NCI-H1930 (cell line): ENCODE measurements at places on chromosomes 3 and 15.

DNA sequence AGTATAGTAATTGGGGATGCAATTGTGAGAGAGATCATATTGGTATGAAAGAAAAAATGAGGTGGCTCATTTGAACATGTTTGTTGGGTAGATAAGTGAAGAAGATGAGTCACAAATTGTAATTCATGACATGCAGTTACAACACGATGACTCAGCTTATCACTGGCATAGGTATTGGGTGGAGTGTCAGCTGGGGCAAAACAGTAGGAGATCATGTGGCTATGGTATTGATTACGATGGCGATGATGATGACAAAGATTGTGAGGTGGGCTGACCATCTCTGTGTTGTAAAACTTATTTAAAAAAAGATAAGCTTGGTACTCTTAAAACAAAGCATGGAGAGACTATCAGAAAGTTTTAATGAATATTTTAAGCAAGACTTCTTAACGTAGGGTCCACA is 11.6 kb upstream of the DPH6 start:
- no peak for DNase-seq

GRCh38 chr15:57626713-57627440 is 35.2 kb downstream of the MYZAP start:
- DNase-seq: no peak

- no peak for DNase-seq
Measured at GRCh38 chr15:87753539-87753938, 503.0 kb downstream of the NTRK3 start.

DNA sequence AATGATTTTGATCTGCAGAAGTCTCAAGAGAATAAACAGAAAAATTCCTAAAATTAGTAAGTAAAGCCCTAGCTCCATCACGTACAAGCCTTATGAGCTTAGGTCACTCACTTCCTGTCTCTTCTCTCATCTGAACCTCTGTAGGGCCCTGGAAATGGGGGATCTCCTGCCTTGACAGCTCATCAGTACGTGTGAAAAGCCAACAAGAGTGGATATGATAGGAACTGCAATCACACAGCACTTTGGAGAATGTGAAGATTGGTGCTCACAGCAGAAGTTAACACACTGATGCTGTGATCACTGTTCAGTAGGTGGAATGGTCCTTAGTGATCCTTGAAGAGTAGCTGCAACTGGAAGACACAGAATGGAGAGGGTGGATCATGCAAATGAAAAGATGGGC is 27.8 kb upstream of the ALDH1L1 start:
- no peak for DNase-seq

DNA sequence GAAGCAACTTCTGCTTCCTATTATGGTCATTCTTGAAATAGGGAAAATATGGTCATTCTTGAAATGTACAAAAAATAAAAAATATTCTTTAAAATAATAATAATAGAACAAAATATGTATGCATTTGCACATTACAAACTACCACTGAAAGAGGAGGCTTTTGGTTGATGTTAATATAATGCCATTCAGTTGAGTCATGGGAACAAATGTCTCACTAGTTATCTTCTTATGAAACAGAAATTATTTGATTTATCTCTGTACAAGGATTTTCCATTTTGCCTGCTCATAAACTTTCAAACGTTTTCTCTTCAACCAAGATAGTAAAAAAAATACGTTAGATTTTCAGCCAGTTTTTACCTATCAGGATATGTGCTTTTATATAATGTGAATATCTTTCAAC is 1662.7 kb downstream of the OTOL1 start:
- DNase-seq: no peak

GRCh38 chr3:142152384-142152783 is 3.0 kb upstream of the TFDP2 start:
- peak; percentile 9 for DNase-seq

DNA sequence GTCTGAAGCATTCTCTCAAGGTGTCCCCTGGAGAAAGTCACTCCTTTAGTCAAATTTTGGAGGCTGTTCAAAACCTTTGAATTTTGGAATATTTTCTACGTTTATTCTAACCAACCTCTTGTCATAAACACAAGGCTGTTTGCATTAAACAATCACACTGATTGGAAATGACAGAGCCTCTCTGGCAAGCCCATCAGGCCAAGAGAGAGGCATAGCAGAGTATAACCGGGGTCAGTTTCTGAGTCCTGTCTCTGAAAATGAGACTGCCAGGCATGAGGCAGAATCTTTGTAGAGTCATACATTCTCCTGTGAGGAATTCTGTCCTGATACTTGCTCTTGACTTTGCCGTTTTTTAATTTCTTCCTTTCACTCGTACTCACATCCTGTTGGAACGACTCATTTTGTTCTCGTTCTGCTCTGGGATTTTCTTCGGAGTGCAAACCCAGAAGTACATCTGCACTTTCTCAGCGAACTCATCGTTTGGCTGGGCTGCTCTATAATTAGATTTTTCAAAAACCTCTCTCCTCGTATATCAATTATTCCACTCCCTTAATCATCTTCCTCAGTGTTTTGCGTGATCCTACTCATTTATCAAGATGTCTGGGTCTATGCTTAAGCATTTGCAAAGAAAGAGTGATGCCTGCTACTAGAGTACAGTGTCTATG is 114.2 kb downstream of the AGBL1 start:
- no peak for DNase-seq

DNA sequence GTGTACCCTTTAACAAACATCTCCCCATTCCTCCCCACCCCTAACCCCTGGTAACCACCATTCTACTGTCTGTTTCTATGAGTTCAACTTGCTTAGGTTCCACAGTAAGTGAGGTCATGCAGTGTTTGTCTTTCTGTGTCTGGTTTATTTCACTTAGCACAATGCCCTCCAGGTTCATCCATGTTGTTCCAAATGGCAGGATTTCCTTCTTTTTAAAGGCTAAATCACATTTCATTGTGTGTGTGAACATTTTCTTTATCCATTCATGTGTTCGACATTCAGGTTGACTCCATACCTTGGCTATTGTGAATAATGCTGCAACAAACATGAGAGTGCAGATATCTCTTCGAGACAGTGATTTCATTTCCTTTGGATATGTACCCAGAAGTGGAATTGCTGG is 62.7 kb downstream of the TJP1 start:
- no peak for DNase-seq

DNA sequence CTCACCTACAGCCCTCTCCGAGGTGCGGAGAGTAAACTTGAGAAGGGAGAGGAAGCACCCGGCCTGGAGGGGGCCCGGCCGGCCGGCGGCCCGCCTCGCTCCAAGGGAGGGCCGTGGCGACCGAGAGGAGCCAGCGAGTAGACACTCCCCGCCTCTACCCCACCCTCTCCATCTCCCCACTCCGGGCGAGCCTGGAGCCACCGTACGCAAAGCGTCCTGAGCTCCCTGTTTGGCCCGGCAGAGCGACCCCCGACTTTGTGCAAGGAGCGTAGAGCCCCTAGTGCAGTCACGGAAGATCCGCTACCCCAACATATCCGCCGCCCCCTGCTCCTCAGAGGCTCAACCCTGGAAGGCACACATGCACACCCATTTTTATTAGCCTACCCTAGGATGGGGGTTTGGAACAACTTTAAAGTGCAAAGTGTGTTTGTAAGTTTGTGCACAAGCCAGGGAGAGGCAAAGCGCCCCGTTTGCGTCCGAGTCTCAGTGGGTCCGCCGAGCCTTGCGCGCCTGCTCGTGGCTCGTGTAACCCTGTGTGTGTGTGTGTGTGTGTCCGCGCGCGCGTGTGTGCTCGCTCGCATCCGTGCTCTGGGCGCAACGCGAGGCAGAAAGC is 508 bp upstream of the SMAD6 start:
- DNase-seq: peak; percentile 13

GRCh38 chr3:13566453-13566748 is 17.5 kb downstream of the FBLN2 start:
- DNase-seq: no peak

DNA sequence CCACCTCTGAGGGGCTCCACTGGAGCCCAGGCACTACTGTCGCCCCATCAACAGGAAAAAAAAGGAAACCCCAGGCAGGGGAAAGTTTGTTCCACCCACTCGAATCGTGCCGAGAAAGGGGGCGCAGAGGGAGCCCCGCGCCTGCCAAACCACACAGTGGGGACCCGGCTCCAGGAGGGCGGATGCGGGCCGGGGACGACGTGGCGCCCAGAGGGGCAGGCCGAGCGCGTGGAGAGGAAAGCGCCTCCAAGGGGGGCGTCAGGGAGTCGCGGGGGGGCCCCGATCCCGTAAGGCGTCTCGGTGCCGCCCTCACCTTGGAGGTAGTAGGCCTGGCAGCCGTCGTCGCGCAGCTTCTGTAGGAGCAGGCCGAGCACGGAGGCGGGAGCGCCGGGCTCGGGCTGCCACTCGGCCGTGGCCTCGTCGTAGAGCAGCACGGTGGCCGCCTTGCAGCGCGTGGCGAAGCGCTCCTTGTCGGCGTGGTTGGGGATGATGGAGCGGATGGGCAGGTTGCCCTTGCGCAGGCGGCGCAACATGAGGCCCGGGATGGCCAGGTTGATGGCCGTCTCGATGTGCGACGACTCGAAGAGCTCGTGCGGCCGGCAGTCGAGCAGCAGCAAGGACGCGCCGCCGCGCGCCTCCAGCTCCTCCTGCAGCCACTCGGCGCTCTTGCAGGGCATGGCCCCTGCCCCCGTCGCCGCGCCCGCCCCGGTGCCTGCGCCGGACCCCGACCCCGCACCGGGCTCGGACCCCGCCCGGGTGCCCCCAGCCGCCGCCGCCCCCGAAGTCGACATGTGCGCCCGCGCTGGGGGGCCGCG is 627 bp downstream of the DUSP7 start:
- no peak for DNase-seq

DNA sequence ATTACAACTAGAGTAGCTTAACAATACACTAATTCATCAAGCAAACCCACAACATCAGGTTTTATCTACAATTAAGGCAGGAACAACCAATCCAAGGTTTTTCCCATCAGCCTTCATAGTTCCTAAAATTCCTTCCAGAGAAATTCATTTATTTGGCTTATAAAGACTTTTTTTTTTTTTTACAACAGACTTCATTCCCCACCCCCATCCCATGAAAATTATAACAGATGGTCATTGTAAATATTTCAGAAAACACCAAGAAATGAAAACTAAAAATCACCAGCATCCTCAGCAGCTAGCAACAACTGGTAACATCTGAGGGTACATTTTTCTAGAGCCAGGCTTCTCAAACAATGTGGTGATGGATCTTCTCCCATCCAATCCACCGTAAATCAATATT is 11.0 kb downstream of the SH3BP5 start:
- no peak for DNase-seq

- no peak for DNase-seq
Measured at GRCh38 chr15:58393241-58393662, 38.5 kb upstream of the LIPC start.

GRCh38 chr3:194167480-194168282 is 31.7 kb downstream of the HES1 start:
- no peak for DNase-seq

DNA sequence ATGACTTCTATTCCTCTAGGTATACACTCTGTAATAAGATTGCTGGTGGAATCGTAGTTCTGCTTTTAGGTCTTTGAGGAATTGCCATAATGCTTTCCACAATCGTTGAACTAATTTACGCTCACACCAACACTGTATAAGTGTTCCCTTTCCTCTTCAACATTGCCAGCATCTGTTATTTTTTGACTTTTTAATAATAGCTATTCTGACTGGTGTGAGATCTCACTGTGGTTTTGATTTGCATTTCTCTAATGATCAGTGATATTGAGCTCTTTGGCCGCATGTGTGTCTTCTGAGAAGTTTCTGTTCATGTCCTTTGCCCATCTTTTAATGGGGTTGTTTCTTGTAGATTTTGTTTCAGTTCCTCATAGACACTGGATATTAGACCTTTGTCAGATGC is 12.8 kb downstream of the NXPE3 start:
- DNase-seq: no peak

DNA sequence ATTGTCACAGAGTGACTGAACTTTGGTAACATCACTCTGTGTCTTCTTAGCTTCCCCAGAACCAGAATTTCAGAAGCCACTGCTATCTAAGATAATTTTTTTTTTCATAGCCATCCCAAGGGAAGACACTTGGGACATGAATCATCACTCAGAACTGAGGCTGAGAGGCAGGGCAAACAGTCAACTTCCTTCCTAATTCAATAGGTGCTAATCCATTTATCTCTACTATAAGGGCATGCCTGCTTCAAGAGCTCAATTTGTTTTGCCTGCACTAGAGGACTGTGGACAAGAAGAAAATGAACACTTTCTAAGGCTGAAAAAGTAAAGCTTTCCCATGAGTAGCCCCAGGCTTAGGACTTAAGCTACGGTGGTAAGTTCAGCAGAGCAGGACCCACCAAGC is 56.7 kb upstream of the MYRIP start:
- DNase-seq: no peak

DNA sequence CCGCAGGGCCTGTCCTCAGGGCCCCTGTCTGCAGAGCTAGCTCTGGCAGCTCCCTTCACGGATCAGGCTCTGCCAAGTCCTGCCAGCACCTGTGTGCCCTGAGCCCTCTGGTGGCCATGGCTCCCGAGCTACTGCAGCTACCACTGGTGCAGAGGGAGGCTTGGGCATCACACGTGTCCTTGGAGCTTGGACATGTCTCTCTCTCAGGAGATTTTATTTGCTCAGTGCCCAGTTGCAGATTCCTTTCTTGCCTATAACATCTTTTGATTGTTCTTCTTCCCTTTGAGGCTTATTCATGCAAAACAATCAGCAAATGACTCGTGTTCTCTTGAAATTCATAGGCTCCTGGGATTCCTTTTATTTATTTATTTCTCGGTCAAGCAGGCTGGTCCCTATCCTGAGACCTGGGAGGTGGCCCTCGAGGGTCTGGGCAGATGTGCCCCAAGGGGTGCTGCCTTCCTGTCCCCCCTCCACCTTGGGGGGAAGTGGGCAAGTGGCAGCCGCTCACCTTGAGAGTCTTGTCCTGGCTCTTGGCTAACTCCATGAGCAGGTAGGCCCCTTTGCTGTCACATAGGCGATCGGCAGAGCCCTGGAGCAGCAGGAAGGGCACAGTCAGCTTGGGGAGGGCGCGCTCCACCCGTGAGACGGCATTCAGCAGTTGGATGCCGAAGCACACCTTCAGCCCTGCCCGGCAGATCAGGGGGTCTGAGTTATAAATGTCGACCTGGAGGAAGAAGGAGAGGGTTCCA is 21.9 kb downstream of the ABTB1 start:
- peak; percentile 38 for DNase-seq
